ENCODE measurements at places on chromosomes 3 and 15.

DNA sequence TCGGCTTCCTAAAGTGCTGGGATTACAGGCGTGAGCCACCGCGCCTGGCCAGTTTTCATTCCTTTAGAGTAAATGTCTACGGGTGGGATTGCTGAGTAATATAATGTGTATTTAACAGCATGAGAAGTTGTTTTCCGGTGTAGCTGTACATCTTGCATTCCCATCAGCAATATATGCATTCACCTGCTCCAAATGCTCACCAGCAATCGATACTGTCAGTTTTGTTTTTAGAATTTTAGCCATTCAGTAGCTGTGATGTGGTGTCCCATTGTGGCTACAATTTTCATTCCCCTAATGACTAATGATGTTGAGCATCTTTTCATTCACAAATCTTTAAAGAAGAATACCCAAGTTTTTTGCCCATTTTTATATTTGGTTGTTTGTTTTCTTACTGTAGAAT lies 134.8 kb upstream of the RGMA start:
- DNase-seq = no peak

GRCh38 chr15:60935130-60935529 lies 294.0 kb downstream of the RORA start:
- no peak for DNase-seq

GRCh38 chr3:96027718-96028117 lies 786.7 kb upstream of the EPHA6 start:
- DNase-seq = no peak

- no peak for DNase-seq
Measured at GRCh38 chr3:69970827-69971226, 28.7 kb upstream of the SAMMSON start.

- peak; percentile 56 for DNase-seq
Measured at GRCh38 chr3:21435871-21436270, 315.1 kb downstream of the ZNF385D start.

- no peak for DNase-seq
Measured at GRCh38 chr3:78794431-78794830, 973.4 kb downstream of the ROBO1 start.

GRCh38 chr3:169286214-169286613 lies 377.3 kb downstream of the MECOM start:
- no peak for DNase-seq

DNA sequence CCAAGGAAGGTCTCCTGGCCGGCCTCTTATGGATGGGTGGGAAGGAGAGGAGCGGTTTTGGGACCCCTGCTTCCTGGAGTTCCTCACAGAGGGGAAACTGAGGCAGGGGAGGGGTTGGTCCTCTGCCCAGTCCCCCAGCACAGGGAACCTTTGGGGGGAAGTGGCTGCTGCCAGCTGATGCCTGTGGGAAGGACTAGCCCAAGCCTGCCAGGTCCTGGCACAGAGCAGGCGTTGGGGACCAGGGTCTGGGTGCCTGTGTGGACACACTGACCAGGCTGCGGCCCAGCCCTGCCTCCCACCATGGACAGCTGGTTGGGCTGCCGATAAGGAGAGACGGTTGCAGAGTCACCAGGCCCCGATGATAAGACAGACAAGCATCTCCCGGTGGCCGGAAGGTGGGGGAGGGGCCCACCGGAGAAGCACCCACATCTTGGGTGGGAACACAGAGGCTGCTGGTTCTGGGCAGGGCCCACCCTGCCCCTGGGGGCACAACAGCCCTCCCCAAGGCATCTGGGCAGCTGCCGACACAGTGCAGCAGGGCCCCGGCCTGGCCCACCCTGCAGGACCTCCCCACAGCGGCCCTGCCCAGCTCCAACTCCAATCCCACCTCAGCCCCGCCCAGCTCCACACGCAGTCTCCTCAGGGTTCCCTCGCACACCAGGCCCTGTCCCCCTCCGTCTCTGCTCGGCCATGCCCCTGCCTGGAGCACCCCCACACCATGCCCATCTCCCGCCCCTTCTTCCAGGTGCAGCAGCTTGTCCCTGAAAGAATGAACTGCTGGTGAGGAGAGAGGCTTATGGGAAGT lies 50.7 kb downstream of the DNAJB8 start:
- DNase-seq = no peak

GRCh38 chr3:129549006-129549800 lies 6.2 kb downstream of the H1-8 start:
- no peak for DNase-seq

GRCh38 chr15:32674681-32675080 lies 33.2 kb downstream of the SCG5 start:
- DNase-seq = no peak

GRCh38 chr3:109809513-109809912 lies 472.2 kb upstream of the DPPA4 start:
- no peak for DNase-seq

Data from eye (tissue), 1 donor.